Effector CD4-positive, alpha-beta T cell (primary cell): ENCODE measurements at places on chromosomes 12 and 14.

DNA sequence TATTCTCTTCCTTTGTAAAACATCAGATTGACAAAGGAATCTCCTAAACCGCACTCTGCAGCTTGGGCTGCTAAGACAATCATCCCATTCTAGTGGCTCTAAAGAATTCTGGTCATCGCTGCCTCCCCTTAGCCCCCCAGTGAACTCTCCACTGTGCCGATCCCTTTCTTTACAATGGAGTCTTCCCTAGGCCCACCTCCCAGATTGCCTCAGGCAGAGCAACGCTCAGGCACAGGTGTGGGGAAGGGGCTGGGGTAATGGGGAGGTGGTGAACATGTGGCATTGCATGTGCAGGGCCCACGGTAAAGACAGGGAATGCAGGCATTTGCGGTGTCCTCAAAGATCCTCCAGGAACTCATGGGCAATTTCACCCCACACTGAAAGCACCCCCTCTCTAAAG, 86.3 kb downstream of the PLEKHG3 start:
- no peak for DNase-seq

GRCh38 chr12:14417715-14418114, 52.2 kb downstream of the ATF7IP start:
- peak; percentile 60 for DNase-seq

DNA sequence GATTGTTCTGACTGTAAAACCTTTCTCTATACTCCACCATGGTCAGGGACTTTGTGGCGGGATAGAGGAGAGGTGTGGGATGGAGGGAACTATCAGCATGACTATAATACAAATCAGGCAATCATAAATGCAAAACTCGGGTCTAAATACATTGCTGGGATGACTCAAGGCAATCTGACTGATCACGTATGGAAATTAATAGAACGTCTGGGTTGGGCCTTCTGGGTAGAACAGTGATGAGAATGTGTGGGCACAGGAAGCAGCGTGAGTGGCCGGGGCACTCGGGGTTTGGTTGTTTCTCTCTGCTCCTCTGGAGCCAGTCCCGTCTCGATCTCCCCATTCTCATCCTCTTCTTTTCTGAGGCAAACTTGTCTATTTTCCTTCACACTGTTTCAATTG, 485.8 kb downstream of the VRK1 start:
- no peak for DNase-seq

GRCh38 chr14:29236848-29237247, 470.3 kb downstream of the FOXG1 start:
- DNase-seq: no peak

- no peak for DNase-seq
Observed at GRCh38 chr12:69837191-69837590, 12.2 kb downstream of the MYRFL start.

- DNase-seq: no peak
Observed at GRCh38 chr14:32620303-32620702, 291.2 kb downstream of the AKAP6 start.
